GM04503 (cell line): ENCODE measurements at places on chromosomes 7 and 10.
A peak's percentile ranks its signal among the peaks of the same experiment; 100 is the strongest.

GRCh38 chr10:114367351-114368056, 36.8 kb downstream of the AFAP1L2 start:
- no peak for DNase-seq

DNA sequence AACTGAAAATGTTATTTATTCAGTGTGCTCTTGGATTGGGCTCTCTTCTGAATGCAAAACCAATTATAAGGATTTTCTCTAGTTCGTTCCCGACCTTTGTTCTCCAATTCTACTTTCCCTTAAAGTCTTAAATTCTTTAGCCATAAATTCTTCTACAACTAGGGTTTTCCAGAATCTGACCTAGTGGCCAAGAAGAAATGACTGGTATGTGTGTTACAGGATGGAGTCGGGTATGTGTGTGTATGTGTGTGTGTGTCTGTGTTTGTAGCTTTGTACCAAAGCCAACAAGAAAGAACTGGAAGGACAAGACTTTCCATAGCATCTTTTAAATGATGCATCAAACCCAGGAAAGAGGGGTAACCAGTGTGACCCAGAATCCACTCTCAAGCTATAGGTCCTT, 25.8 kb upstream of the LEP start:
- peak; percentile 83 for DNase-seq

DNA sequence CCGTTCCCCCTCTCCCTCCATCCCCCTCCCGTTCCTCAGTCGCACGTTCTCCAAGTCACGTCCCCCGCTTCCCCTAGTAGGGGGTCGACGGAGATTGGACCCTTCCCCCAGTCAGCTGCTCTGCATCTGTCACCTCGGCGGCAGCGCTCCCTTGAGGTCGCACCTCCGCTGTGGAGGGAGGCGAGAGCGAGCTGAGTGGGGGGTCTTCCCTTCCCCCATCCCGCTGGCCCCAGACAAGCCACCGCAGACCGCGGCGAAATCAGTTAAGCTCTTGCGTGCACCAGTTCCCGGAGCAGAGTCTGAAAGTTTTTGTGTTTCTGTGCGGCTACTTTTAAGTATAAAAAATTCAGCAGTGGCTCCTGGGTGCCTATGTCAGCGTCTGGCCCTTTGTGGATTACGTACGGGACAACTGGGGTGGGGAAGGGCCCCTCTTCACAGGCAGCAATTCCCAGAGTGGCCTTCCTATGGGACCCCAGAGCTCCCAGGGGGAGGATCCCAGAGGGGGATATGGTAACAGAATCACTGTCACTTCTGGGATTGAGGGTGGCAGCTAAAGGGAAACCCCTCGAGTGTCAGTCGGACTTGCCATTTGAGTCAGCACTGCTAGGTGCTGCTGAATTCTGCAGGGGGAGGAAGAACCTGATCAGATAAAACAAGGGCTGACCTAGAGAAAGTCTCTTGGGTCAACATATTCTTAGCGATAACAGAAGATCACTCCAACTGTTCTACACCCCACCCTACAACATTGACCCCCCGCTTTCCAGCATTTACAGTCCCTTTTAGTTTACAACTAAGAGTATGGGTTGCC, 12.5 kb upstream of the DDIT4 start:
- no peak for DNase-seq

GRCh38 chr7:32532716-32533115, 37.4 kb downstream of the AVL9 start:
- DNase-seq, result no peak

DNA sequence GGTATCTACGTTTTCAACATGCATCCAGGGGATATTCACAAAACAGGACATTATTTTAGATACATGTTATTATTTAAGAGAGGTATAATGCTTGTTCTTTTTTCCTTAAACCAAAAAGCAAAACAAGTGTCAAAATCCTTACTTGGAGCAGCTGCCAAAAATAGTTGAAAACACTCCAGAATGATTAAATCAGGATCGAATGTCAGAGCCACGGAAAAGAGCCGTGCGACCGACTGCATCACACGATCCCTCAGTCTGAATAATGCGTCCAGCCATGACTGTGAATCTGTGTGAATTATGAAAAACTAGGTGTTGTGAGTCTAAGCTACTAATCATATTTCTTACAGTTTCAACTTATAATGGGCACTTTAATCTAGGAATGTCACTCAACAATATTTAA, 126.0 kb downstream of the PARD3 start:
- no peak for DNase-seq

DNA sequence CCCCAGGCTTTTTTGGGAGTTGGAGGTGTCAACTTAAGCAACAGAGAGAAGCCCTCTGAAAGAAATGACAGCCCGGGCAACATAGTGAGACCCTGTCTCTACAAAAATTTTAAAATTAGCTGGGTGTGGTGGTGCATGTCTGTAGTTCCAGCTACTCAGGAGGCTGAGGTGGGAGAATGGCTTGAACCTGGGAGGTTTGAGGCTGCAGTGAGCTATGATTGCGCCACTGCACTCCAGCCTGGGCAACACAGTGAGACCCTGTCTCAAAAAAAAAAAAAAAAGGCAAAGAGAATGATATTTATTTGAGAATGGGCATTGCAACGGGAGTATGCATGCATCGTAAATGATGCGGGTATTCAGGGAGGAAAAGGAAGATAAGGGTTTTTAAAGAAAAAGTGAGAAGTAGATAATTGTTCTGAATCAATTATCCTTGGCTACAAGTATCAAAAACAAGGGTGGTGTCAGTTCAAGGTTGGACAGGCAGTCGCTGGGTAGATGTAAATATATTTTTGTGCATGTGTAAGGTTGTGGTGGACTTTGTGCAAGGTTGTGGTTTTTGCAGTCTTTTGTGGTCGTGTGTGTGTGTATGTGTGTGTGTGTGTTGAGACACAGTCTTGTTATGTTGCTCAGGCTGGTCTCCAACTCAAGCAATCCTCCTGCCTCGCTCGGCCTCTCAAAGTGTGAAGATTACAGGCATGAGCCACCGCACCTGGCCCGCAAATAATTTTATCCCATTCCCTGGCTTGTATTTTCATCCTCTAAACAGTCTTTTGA, 65.6 kb downstream of the COL26A1 start:
- no peak for DNase-seq

GRCh38 chr7:81408728-81409127, 361.1 kb downstream of the HGF start:
- no peak for DNase-seq

DNA sequence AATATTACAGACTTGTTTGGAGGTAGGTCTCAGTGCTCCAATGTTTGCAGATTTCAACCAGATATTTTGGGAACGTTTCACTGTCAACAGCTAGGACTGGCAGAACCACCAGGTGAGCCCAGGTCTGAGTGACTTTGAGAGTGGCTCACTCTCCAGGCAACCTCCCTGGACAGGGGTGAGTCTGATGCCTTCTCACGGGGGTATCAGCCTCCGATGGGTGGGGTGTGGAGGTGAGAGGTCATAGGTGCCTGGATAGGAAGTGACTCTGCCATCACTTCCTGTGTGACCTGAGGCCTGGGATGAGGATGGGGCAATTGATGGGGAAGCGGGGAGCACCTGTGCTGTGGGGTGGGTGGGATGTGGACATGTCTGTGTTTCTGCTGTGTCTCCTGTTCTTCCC, 4.6 kb downstream of the AZGP1 start:
- no peak for DNase-seq

DNA sequence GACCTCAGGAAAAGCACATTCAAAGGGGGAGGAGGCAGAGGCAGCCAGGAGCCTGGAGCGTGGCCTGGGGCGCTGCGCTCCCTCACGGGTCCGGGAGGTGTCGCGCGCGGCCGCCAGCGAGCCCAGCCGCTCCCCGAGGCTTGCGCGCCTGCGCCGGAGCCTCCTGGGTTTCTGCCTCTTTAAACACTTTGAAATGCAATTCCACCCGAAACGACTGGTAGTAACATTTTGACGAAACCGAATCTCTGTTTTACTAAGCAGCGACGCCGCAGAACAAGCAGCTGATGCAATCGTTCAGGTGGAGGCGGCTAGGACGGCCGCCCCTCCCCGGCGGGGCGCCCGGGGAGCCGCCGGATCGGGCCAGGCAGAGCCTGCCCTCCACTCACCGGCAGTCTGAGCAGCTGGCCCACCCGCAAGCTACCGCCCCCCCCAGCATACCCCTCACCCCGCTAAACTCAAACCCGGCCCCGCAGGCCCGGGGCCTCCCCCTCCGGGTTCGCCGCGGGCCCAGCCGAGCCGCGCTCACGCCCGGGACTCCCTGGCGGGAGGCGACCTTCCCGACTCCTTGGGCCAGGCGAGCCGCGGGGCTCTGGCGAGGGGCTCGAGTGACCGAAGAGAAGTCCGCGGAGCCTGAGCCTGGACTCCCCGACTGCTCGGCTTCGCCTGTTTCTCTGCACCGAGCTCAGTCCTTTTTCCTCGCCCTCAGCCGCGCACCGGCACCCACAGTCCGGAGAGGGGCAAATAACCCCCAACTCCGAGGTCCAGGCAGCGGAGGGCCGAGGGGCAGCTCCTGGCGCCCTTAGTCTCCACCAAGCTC, 3.2 kb downstream of the MKX start:
- peak; percentile 73 for DNase-seq

DNA sequence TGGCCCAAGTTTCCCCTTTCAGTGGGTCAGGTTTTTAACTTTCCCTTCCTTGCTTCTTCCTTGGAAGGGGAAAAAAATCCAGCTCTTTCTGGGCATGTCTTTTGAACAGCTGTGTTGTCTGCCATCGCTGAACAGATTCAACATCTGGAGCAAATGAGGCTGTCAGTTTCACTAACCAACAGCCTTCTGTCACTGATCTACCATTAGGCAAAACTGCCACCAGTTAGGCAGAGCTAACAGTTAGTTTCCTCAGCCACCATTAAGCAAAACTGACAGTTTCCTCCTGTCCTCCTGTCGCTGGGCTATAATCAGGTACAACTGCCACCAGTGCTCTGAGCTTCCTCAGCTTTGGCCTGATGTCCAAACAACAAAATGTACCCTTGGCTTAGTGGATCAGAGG, 81.9 kb downstream of the NPTX2 start:
- no peak for DNase-seq

- DNase-seq, result no peak
Measured at GRCh38 chr10:98667081-98667480, 220.3 kb upstream of the HPS1 start.

DNA sequence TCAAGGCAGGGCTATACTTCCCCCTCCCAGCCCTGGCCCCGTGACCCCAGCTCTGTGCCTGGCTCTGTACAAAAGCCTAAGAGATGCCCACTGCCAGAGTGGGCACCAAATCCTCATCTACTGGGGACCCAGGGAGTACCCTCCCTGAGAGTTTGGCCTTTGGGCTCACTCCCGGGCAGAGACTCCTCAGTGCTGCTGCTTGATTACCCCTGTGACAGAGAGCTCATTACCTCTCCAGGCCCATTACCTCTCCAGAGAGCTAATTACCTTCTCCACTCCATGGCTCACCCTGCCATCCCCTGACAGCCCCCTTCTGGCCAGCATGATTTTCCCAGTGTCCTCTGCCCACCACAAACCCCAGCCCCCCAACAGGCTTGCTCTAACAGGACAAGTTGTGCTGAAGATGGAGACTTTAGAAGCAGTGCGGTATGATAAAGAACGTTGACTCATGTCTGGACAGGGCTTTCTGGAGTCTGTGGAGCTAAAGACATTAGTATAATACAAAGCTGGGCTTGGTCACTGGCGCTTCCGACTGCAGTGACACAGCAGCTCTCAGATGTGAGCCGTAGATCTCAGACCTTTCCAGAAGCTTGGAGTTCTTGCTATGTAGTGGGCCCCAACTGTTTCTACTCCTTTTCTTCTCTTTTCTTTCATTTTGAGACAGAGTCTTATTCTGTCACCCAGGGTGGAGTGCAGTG, 111.3 kb upstream of the KCTD7 start:
- DNase-seq, result no peak

GRCh38 chr10:117929327-117930067, 117.2 kb downstream of the RAB11FIP2 start:
- DNase-seq, result no peak

DNA sequence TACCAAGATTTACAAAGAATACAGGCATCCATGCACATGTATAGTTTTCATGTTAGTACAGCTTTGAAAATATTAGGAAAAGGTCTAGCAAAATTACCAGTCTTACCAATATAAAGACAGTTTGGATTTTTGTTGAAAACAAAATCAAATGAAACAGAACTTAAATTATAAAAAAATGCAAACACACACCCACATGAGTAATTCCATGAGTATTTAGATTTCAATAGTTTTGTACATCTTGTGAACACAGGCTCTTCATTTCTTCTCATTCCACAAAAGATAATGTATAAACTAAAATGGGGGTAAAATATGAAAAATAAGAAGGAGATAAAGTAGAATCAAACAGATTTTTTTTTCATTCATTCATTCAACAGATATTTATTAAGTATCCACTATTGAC, 682.2 kb upstream of the ANKRD30A start:
- DNase-seq, result no peak
